SW480 (cell line): ENCODE measurements at places on chromosomes 2 and 18.
A peak's percentile ranks its signal among the peaks of the same experiment; 100 is the strongest.

GRCh38 chr2:73503992-73504570 is 118.4 kb downstream of the ALMS1 start:
- DNase-seq: no peak

GRCh38 chr2:197433780-197434438 is 919 bp downstream of the SF3B1 start:
- no peak for DNase-seq

GRCh38 chr2:111100765-111101162 is 19.9 kb upstream of the BCL2L11 start:
- peak; percentile 60 for DNase-seq

DNA sequence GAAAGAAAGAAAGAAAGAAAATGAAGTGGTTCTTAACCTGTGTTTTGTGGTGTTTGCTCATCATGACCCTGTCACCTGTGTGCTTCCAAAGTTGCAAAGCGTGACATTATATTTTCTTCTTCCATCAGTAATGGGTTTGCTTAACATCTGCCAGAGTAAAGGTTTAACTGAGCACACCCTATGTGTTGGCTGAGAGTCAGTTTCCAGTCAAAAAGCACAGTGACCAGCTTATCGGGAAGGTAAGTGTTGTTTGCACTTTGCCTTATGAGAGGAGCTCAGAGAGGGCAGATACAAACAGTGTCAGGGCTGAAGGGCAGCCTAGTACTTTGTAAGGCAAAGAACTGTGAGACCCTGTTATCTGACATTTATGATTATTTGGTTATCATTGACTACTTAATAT is 406.2 kb upstream of the CWC22 start:
- no peak for DNase-seq

GRCh38 chr2:78754930-78755329 is 270.6 kb upstream of the REG3G start:
- no peak for DNase-seq

GRCh38 chr2:181255651-181256050 is 201.5 kb upstream of the ITGA4 start:
- DNase-seq: no peak

- no peak for DNase-seq
Observed at GRCh38 chr2:213065583-213066442, 85.6 kb downstream of the IKZF2 start.

- peak; percentile 62 for DNase-seq
Observed at GRCh38 chr2:219430633-219431615, 3.7 kb upstream of the SPEG start.

DNA sequence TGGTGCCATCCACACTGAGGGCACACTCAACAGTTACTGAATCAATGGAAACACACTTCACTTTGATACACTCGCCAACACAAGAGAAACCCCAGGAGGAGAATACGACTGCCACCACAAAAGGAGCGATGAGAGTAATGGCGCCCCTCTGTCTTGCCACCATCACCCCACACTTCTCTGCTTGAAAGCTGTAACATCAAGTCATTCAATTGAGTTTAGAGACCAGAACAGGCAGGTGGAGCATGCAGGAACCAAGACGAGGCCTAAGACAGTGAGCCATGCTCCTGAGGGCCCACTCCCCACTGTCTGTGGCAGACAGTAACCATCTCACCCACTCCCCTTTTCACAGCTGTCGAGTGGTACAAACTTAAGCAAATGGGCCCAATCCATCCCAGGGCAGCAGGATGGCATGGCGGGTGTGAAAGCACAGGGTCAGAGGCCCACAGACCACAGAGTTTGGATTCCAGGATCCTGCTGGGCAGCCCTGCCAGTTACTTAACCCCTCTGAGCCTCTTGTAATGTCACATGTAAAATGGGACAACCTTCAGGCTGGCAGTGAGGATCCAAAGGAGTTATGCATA is 101.9 kb downstream of the TNS1 start:
- no peak for DNase-seq

DNA sequence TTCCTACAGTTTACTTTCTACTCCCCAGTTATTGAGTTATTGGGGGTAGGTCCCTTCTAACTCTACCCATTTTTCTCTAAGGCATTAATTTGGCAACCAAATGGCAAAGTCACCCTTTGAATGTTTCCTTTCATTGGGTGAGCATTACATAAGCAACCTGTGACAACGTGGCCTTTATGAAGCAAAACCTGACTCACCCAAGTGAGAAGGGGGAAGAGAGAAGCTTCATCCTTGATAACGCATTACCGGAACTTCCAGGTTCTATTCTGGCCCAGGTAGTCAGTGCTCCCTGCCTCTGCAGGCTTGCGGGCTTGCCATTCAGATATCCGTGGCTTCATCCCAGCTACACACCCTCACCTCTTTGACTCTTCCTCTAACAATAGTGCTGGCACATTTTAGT is 39.1 kb upstream of the FAM124B start:
- DNase-seq: no peak

- DNase-seq: no peak
Observed at GRCh38 chr2:241094924-241095420, 7.1 kb downstream of the MTERF4 start.

DNA sequence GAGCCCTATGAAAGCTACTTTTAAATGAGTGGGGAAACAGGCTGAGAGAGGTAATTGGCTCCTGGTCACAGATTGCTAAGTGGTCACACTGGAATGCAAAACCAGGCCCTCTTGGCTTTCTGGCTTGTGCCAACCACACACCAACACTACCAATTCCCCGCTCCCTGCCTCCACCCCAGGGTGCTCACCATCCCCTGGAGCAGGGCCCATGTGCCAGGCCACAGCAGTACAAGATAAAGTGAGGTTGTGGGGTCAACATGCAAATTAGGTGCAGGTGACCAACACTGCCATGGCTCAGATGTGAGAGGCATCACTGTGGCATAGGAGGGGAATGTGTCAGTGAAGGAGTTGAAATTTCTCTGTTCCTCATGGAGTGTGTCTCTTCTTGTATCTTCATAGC is 312.5 kb downstream of the MYCN start:
- no peak for DNase-seq

DNA sequence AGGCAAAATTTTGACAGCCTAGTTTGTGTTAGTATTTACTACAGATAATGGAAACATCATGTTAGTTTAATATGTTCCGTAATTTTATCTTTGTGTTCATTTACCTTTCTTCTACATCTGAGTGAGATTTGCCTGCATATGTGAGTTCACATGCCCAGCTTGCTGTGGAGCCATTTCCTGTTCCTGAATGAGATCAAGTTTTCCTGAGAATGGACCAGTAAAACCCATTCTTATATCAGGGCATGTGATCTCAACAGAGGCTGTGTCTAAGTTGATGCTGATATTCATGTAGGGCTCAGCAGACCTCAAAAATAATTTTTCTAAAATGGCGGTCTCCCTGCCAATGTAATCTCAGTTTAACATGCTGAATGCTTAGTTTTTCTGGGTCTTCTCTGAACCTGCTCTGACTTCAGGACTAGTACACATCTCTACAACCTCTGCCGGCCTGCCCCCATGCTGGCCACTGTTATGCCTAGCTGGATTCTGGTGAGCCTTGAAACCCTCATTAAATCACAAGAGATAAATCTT is 1.0 kb downstream of the IL1A start:
- DNase-seq: no peak

- no peak for DNase-seq
Observed at GRCh38 chr18:8767340-8767739, 62.0 kb downstream of the MTCL1 start.

GRCh38 chr2:15965564-15966019 is 25.2 kb downstream of the MYCN start:
- no peak for DNase-seq

DNA sequence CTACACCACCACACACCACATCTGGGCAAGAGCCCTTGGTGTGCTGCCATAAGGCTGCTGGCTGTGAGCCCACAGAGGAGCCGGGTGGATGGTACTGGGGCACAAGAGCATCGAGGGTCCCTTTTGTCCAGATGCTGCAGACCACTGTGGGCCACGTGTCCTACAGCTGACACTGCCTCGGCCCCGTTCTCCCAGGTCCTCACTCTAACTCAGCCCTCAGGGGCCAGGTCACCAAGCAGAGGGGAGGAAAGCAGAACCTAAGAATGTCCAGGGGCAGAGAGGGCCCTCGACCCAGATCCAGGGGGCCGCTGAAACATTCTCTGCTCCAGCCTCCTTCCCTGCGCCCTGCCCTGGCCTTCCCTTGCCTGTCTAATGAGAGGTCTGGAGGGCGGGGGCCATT is 91.7 kb upstream of the ASB18 start:
- no peak for DNase-seq

GRCh38 chr2:28276076-28276618 is 116.5 kb upstream of the FOSL2 start:
- DNase-seq: peak; percentile 83

DNA sequence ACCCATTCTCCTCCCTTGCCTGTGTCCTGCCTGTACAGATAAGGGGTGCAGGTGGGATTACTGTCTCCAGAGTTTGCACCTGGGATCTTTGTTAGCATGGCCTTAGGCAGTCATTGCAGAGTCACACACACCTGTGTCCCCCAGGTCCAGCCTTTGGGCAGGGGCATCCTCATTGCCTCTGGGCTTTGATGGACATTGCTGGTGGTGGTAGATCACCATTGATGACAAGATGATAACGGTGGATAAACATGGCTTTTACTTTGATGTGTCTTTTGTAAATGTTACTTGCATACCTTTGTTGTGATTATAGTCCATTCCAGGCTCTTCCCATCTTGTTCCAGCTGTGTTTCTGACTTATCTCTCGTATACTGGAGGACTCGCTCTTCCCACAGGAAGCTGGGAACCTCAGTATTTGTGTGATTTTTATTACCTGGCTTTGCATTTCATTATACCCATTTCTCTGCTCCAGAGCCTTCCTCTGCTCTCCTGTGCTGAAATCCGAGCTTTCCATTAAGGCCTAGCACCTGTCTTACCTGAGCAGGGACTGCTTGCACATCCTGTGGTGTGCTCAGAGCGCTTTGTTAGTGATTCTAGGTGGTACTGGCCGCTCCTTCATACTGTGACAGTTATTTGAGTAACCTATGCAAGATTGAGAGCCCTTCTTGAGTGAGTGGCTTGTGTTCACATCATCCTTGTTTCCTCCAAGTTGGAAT is 79.2 kb downstream of the PTPRM start:
- peak; percentile 80 for DNase-seq

DNA sequence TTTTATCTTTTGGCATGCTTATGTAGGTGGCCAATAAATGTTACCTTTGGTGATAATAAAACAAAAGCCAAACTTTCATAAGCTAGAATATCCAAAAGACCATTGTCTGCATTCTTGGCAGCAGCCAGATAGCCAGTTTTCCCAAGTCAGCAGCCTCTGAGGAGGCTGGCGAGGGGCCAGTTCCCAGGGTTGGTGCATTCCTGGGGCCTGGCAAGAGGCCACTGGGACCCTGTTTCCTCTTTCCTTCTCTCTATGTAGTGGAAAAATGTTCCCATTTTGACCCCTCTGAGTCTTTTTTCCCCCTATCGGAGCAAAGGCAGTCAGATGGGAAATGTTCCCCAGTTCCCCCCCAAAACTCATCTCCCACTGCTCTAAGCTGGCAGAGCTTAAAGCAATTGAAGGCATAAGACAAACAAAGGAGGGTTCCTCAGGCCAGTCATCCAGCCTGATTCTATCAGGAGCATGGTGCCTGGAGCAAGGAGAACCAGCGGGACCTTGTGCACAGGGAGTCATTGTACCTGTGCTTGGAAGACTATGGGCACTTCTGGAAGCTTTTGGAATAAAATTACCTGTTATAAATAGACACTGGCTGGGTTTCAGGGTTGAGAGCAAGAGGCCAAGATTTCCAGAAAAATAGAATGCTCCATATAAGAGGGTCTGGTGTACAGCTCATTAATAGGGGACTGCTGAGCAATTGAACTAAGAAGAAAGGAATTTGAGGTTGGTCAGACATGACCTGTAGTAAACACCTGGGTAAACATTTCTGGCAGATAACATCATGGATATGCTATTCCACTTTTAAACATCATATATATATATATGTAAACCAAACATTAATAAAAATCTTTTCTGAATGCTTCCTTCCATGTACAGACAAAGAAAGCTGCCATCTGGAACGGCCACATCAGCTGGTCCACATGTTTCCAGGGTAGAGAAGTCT is 63.4 kb downstream of the NCKAP5 start:
- peak; percentile 8 for DNase-seq

DNA sequence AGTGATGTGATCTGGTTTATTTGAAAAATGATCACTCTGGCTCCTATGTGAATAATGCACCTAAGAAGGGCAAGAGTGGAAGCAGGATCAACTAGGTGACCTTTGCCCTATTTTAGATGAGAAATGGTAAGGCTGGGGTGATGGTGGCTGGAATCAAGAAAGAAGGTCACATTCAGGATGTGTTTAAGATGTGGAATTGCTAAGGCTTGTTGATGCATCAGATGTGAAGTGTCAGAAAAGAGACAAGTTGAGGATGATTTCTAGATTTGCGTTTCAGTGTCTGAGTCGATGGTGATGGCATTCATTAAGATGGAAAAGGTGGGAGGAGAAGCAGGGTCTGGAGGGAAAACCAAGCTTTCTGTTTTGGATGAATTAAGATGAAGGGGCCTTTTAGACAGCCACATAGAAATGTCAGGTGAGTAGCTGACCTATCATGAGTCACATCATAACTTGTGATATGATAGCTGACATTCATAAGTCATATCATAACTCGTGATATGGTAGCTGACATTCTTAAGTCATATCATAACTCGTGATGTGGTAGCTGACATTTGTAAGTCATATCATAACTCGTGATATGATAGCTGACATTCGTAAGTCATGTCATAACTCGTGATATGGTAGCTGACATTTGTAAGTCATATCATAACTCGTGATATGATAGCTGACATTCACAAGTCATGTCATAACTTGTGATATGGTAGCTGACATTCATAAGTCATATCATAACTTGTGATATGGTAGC is 101.2 kb upstream of the SEC11C start:
- no peak for DNase-seq

GRCh38 chr18:49764032-49764431 is 49.3 kb downstream of the ACAA2 start:
- no peak for DNase-seq

- no peak for DNase-seq
Observed at GRCh38 chr2:174777347-174778084, 13.2 kb upstream of the CHRNA1 start.

- no peak for DNase-seq
Observed at GRCh38 chr2:226862623-226863022, 26.8 kb downstream of the RHBDD1 start.

DNA sequence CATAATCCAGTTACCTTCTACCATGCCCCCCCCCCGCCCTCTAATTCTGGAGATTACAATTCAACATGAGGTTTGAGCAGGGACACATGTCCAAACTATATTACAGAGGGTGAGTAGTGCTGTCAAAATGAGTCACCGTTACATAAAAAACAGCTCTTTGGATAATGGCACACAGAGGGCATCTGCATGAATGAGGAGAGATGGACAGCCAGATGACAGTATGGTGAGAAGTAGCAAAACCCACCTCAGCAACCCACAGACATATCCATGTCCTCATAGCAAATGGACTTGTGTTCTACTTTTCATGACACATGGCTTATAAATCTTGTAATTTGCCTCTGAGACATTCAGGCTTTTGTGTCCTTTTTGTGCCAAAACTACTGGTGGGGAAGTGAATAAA is 132.0 kb downstream of the EML6 start:
- no peak for DNase-seq

DNA sequence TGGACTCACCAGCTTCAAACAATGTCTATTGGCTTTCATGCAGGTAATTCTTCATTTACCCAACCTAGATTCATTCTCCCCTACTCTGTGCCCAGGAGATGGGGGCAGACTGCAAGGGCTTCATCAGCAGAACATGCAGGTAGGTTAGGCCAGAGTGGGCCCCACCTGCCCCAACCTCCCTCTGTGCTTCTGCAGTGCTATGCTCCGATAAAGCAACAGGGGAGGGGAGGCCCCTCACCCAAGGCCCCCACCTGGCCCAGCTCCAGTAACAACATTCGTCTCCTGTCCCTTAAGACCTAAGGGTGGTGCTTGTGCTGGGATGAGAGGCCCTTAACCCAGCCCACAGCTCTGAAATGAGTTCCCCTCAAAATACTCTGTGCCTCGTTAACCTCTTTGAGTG is 16.7 kb upstream of the GYPC start:
- DNase-seq: no peak
